ENCODE measurements at places on chromosomes 12 and 14.

GRCh38 chr14:96629558-96630222 is 127.5 kb downstream of the PAPOLA start:
- DNase-seq, result no peak

DNA sequence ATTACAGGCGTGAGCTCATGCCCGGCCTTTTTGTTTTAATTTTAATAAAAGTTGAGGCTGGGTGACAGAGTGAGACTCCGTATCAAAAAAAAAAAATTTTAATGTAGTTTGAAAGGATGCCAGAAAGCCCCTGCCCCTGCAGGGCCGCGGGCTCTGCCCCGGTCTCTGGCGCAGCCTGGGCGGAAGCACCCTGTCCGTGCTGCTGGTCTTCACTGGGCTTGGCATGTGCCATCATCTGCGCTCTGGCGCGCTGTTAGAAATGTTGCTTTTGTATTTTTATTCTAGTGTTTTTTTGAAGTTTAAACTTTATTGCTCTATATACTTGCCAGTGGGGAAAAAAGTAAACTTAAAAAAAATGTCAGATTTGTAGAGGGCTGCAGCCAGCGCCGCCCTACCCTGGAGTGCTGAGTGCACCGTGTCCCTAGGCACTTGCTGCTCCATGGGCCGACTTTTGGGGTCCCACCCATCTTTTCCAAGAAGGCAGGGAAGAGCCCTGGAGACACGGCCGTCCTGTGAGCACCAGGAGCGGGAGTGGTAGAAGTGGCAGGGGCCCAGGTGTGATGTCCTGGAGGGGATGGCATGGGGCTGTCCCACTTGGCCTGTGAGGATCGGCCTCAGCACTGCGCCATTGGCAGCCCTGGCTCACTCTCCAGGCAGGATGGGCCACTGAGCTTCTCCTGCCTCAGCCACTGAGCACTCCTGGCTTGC is 4.0 kb downstream of the MTA1 start:
- DNase-seq, result no peak

- DNase-seq, result peak; percentile 86
Measured at GRCh38 chr12:66107451-66107915, 23.1 kb downstream of the LLPH start.

- DNase-seq, result no peak
Measured at GRCh38 chr14:27995691-27996090, 770.9 kb upstream of the FOXG1 start.

GRCh38 chr12:48618541-48618940 is 48.7 kb upstream of the LALBA start:
- DNase-seq, result peak; percentile 78

- no peak for DNase-seq
Measured at GRCh38 chr14:55843718-55844403, 263.9 kb downstream of the KTN1 start.

DNA sequence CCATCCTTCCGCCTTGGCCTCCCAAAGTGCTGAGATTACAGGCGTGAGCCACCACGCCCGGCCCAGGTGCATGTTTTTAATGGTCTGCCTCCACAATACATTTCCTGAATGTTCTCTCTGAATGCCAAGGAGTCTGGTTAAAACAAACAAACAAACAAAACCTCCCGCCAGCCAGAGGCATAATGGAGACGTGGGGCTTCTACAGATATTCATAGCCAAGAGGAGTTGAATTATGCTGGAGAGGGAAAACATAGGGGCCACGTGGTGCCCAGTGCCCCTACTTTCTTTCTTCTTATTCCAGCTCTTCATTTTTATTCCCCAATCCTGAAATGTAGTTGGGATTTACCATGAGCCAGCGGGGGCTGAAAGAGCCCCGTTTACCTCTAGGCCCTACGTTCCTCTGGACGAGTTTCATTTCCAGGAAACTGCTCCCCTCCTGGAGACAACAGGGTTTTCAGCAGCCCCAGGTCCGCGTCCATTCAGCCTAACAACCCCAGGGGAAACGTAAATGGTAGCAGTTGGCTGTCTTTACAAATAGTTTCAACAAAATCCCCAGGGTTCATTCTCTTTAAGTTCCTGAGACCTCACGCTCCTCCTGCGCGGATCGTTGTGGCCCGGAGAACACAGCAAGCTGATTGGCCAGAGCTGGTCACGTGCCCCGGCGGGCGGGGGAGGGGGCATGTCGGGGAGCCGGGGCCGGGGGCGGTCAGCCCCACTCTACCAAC is 108.5 kb upstream of the ESRRB start:
- no peak for DNase-seq

GRCh38 chr14:90730206-90730766 is 85.9 kb downstream of the TTC7B start:
- no peak for DNase-seq

DNA sequence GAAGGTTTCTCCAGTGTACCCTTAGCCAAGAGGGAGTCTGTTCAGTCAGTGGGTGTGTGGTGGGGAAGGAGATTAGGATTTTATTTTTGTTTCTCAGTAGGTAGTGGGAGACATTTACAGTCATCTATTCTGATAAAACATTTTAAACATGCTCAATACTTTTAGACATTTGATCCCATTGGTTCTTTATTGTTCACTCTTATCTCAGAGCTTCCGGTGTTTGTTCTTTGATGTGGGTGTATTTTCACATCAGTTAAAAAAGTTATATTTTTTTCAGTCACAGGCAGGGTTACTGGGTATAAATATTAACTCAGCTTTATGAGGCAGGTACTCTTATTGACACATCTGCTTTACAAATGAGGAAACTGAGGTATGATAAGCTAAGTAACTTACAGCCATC is 43.3 kb upstream of the LRRK2 start:
- no peak for DNase-seq

GRCh38 chr12:117365049-117365616 is 3.7 kb upstream of the NOS1 start:
- no peak for DNase-seq

- no peak for DNase-seq
Measured at GRCh38 chr14:24070285-24071143, 848 bp upstream of the CPNE6 start.

- DNase-seq, result no peak
Measured at GRCh38 chr12:116156614-116157013, 120.9 kb downstream of the MED13L start.

- no peak for DNase-seq
Measured at GRCh38 chr12:51601241-51601640, 10.2 kb downstream of the SCN8A start.

DNA sequence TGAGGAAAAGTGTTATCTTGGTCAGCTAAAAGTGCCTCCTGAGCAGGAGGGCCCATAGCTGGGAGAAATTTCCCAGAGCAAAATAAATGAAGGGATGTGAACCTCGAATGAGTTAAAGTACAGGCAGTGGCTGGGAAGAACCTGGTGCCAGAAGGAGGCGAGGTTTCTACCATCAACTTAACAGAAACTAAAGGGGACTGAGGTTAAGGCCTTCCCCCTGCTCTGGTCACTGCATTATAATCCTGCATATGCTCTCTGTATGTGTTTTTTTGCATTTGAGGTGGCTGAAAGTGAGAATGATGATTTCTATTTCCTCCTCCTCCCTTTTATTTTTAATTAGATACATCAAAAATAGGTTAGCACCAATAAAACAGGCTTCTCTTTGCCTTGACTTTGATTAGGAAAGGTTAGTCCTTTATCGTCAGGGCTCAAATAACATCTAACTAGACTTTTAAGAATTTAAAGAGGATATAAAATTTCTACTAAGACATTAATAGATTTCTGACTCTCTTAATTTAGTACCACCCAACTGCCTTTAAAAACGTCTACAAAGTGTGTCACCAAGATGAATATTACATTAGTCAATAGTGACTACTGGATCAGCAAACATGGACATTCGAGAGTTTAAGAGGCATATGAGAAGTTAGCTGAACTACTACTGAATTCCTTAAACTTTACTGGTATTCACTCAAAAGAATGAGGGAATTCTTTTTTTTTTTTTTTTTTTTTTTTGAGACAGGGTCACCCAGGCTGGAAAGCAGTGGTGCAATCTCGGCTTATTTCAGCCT is 49.2 kb downstream of the GALNT4 start:
- no peak for DNase-seq

DNA sequence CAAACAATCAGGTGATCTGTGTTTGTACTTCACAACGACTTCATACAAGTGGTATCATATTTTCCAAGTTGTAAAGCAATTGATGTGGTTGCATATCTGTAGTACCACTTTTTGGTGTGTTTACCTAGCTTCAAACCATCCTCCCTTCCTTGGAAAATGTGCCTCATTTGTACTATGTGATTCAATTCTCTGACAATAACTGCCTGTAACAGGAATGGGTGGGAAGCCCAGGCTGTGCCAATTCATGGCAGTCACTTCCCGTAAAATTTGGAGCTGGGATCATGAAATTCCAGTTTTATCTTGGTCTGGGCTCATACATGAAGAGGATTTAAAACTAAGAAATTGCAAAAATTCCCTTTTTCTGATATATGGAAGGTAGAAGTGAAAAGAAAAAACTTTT is 250.1 kb downstream of the DIO2 start:
- DNase-seq, result no peak

GRCh38 chr12:40697566-40698259 is 5.5 kb downstream of the CNTN1 start:
- DNase-seq, result no peak

DNA sequence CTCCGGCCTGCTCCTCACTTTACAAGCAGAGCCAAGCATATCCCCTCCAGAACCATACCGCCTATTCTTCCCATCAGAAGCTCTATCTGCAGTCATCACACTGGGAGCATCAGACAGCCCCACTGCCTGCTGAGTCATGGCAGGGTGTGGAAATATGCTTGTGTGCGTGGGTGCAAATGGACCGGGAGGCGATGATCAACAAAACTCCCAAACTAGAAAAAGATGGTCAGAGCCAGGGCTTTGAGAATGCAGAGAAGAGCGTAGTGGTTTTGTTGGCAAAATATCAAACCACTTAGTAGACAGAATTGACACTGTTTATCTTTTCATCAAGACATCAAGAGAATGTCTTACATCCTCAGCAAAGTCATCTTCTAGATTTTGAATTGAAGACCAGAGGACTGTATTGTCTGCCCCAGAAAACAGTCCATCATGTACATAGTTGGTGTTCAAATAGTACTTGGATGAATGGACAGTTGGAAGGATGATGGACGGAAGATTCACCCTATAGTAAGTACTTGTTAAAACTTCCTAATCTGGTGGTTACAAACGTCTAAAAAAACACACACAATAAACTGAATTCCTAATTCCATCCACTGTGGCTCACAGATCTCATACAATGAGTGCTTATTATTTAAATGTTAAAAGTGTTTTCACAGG is 54.9 kb downstream of the VWF start:
- peak; percentile 13 for DNase-seq

DNA sequence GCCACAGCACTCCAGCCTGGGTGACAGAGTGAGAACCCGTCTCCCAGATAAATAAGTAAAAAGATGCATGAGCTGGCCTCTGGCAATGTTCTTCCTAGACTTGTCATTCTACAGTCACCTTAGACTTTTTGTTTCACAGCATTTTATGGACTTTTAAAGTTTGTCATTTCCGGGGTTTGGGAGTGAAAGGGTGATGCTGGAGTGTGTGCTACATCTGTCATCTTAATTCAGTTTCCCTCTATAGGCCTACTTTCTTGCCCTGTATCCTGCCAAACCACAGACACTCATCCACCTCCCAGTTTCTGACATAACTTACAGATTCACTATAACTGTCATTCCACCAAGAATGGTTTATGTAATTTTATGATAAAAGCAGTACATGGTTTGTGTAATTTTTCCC is 166.7 kb upstream of the PARP11 start:
- no peak for DNase-seq

GRCh38 chr12:13289653-13290289 is 93.2 kb downstream of the EMP1 start:
- no peak for DNase-seq

- no peak for DNase-seq
Measured at GRCh38 chr12:10131111-10131690, 1.2 kb upstream of the CLEC7A start.

GRCh38 chr12:8491646-8492530 is 21.4 kb upstream of the CLEC4D start:
- peak; percentile 1 for DNase-seq

DNA sequence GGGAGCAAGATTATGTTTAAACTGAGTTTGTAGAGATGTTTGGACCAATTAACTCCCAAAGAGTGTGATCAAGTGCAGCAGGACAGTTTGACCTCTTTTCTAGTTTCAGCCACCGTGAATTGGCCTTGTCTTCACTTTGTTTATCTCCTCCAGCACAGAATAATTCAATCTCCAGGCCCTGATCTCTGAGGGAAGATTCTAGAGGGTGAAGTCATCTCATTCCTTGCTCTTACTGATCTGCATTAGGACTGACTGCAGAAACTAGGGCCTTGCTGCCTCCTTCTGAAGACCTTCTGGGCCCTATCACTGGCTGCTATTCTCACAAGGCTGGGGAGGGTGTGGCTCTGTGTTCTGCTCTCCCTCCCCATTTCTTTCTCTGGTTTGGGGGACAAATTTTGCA is 29.4 kb downstream of the C12orf75 start:
- DNase-seq, result no peak

DNA sequence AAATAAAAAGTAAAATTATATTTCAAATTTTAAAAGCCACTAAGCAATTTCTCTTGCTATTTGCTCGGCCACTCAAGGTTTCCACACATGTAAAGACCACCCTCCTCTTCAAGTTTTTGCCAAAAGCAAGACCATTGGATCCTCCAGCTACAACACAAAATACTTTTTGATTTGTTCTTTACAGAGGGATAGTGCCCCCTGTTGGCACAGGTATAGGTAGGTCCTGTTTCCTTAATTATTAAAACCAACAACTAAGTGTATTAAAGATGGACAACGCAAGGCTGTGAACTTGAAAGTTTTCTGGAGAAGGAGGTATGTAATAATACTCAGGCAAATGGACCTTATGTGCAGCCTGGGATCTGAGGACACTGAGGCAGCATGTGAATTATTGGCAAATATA is 23.8 kb downstream of the ATP6V1D start:
- DNase-seq, result no peak

DNA sequence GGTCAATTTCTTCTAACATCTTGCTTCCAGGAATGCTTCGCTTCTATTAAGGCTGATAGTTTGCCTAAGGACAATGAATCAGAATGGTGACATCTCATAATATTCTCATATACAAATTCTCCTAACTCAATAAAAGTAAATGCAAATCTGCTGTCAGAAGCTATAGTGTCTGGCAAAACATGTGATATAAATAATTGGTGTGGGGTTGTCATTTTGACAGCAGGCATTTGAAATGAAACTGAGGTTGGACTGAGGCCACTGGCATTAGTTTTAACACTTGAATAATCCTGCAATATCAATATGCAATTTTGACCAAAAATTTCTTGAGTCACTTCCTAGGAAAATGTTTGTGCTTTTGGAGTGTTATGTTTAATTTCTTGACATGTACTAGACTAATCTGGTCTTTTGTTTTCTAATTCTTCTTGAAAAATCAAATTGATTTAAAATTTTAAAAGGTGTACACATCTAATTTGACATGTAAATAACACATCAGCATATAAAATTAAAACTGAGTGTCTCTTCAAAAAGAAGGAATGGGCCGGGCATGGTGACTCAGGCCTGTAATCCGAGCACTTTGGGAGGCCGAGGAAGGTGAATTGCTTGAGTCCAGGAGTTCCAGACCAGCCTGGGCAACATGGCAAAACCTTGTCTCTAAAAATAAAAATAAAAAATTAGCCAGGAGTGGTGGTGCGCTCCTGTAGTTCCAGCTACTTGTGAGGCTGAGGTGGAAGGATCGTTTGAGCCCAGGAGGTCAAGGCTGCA is 92.3 kb upstream of the BTG1 start:
- no peak for DNase-seq
